ENCODE measurements at places on chromosomes 3 and 15. TPM values are rescaled to one million over a fixed set of nuclear protein-coding genes. Genes with fewer than 3 reads are reported as not detected.

CASR gene
- 0.18 TPM for polyA plus RNA-seq

ALG3 gene
- 120 TPM for polyA plus RNA-seq

KATNBL1 gene
- polyA plus RNA-seq = 72.0 TPM

LAMB2 gene
- 474 TPM for polyA plus RNA-seq

IGSF11 gene
- polyA plus RNA-seq = 1.0 TPM

NAALADL2 gene
- 3.4 TPM for polyA plus RNA-seq

LTK gene
- 1.2 TPM for polyA plus RNA-seq

IL17RC gene
- polyA plus RNA-seq = 47.8 TPM

SATB1 gene
- polyA plus RNA-seq = 10.0 TPM

C2CD4A gene
- 0.60 TPM for polyA plus RNA-seq

TRIM71 gene
- polyA plus RNA-seq = 1.9 TPM

GPR149 gene
- not detected for polyA plus RNA-seq

RFT1 gene
- 32.0 TPM for polyA plus RNA-seq

NR2F2 gene
- polyA plus RNA-seq = 27.9 TPM

SAXO2 gene
- polyA plus RNA-seq = 1.5 TPM

LYZL4 gene
- polyA plus RNA-seq = not detected

GP5 gene
- polyA plus RNA-seq = 0.04 TPM

AGTR1 gene
- polyA plus RNA-seq = 10.9 TPM

EPHA6 gene
- 5.0 TPM for polyA plus RNA-seq

GPR176 gene
- 2.7 TPM for polyA plus RNA-seq

PSMA4 gene
- 235 TPM for polyA plus RNA-seq

STRIT1 gene
- polyA plus RNA-seq = not detected

MDFIC2 gene
- not detected for polyA plus RNA-seq

BCL2A1 gene
- polyA plus RNA-seq = 11.1 TPM

B3GALNT1 gene
- 10.4 TPM for polyA plus RNA-seq

TMEM266 gene
- 0.39 TPM for polyA plus RNA-seq

RBM5 gene
- 84.9 TPM for polyA plus RNA-seq

TRPM1 gene
- polyA plus RNA-seq = not detected

C3orf52 gene
- polyA plus RNA-seq = 9.3 TPM

ROBO2 gene
- 3.4 TPM for polyA plus RNA-seq

CFAP100 gene
- polyA plus RNA-seq = not detected

EHHADH gene
- 14.3 TPM for polyA plus RNA-seq

CCR3 gene
- polyA plus RNA-seq = not detected

ECE2 gene
- not detected for polyA plus RNA-seq

HESX1 gene
- 0.85 TPM for polyA plus RNA-seq

ST8SIA2 gene
- 1.7 TPM for polyA plus RNA-seq

HTR3E gene
- polyA plus RNA-seq = not detected

COL6A5 gene
- 0.11 TPM for polyA plus RNA-seq

TRIM69 gene
- polyA plus RNA-seq = 9.7 TPM

KNL1 gene
- 3.0 TPM for polyA plus RNA-seq

NR1I2 gene
- polyA plus RNA-seq = 2.8 TPM

GHRL gene
- 12.0 TPM for polyA plus RNA-seq

ANKRD63 gene
- polyA plus RNA-seq = 1.2 TPM

CCDC191 gene
- 1.1 TPM for polyA plus RNA-seq

P2RY13 gene
- not detected for polyA plus RNA-seq

PXYLP1 gene
- polyA plus RNA-seq = 14.5 TPM

Measured in hepatocyte (in vitro differentiated cells).